Activated CD4-positive, CD25-positive, alpha-beta regulatory T cell (primary cell): ENCODE measurements at places on chromosomes 2 and 18.
A peak's percentile ranks its signal among the peaks of the same experiment; 100 is the strongest.

DNA sequence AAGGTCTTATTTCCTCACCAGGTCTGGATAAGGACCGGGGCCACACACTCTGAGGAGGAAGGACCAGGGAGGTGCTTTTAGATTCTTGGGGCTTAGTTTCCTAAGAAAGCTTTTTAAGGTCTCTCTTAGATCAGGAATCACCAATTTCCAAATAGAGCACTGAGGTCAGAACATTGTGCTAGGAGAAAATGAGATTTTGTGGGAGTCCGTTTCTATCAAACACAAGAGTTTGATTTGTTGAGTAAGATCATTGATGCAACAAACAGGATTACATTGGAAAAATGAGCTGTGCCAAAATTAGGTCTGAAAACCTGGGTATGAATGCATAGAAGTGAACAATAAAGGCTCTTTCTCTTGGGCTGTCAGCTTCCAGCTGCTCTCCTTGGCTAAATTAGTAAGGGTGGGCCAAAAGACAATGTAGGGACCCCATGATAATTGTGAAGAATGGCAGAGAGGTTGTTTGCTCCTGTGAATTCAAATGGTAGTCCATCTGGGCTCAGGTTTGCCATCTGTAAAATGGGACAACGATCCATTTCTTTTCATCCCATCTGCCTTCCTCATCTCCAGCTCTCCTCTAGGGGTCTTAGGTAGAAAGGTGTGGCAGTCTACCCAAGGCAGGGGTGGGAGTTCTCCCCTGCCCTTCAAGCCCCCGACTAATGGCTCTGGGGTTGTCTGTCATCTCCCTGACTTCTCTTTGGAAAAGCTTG lies 20.0 kb downstream of the IGFBP2 start:
- no peak for DNase-seq

DNA sequence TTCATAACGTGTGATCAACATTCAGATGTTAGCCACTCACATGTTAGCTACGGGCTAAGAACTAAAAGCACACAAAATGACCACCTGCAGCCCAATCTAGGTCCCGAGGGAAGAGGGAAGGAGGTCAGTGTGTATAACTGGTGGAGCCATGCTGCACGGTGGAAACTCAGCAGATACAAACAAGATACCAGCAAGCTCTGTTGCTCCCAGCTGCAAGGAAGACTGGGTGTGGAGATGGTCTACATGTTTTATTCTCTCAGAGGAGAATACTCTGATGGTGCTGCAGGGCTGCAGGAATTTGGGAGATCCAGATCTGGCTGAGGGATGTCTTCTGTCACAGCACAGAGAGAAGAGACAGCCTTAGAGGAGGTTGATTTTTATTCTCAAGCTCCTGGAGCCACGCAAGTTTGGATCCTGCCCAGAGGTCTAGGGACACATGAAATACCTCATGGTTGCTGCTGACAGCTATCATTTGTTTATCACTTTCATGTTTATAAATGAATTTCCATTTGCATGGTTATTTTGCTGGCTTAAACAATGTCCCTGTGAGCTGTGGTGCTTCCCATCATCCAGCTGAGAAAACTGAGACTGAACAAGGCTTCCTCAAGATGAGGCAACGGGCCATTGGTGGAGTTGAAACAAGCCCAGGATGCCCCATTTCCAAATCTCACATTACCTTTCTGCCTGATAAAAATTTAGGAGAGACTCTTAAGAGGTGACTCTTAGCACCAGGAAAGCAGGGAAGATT lies 30.9 kb downstream of the RNF144A start:
- DNase-seq, result no peak

DNA sequence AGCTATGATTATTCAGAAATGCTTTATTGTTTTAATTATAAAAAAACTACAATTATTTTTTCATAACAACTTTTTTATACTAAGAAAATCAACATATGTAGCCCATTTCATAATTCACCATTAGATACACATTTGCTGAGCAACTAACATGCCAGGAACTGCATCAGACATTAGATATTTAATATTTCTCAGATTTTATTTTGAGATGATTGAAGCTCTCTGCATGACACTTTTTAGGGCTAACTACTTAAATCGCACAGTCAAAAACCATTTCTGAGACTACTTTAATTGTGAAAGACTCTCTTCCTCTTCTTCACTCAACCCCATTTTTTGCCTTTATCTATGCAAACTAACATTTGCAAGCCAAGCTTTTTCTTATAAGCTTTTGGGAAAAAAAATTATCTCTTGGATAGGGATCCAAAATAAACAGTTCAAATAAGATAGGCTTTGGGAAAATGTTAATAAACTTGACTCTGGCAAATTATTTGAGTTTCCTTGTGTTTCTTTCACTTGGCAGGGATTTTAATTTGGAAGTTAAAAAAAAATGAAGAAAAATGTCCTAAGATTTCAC lies 9.1 kb upstream of the COL3A1 start:
- no peak for DNase-seq

DNA sequence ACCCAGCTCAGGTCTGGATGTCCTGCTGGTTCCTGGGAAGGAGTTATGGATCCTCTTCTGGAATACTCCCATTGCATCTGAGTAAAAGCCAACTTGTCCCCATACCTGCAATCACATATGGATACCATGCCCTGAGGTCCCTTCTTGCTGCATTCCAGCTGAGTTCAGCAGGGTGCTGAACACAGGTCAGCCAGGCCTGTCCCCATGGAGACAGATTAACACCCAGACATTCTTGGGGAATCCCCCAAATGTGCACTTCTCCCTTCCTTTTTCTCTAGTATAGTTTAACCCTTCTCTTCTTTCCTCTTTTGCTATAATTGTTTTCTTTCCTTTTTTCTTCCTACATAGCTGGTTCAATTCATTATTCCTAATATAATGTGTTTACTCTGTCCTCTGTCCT lies 799.6 kb upstream of the HS6ST1 start:
- DNase-seq, result no peak

DNA sequence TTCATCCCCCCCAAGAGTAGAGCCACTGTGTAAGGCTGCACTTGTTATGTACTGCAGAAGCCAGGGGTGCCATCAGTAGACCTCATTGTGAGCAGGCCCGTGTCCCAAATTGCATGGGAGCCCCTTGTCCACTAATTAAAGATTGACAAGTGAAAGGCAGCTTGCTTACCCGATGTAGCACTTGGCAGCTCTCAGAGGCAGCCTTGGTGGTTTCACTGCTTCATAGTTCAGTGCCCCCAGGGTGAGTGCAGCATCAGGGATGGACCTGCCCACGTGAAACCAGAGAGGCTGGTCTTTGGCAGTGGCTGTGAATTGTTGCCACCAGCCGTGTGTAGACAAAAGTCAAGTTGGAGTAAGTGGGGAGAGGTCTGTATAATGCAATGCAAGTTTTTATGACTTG lies 13.3 kb downstream of the TUBB6 start:
- no peak for DNase-seq

DNA sequence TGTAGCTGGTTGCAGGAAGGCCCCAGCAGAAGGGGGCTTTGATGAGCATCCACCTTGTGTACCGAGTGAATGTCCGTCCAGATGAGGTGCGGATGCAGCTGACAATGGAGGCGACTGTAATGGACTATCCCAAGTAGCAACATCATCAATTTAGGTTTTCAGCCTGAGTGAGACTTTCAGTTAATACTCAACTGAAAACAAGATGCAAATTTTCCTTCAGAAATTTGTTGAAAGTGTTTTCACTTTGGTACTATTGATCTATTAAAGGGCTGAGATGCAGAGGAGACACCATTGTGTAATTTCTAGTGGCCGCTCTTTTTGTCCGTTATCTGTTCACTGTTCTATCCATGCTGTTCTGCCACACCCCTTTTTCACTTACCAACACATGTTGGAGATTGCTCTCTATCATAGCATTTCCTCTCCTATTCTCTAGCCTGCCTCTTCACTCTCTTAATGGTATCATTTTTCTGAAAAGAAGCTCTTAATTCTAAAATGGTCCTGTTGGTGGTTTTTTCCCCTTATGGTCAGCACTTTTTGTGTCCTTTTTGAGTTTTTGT lies 12.0 kb upstream of the CASP8 start:
- DNase-seq, result no peak

DNA sequence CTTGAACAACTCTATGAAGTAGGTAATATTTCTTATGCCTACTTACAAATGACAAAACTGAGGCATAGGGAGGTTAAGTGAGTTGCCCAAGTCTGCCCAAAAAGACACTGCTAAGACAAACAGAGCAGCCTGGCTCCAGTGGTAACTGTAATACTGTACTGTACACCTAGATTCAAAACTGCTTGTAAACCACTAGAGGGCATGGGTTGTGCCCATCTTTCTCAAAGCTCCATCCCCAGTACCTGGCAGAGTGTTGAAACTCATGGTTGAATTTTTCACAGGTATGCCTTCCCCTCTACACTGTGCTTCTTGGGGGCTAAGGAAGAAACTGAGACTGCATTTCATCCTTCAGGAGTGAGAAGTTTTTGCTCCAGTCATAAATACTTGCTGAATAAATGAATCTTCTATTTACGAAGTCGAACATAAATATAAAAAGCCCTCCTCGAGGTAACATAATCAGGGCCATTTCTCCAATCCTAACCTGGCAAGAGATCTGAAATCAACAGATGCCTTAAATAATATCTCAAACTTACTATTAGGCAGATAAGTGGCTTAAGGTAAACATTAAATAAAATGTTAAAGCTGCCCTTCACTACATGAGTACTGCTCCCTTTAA lies 2.0 kb downstream of the PPP4R1 start:
- peak; percentile 2 for DNase-seq

- DNase-seq, result no peak
Observed at GRCh38 chr18:44724105-44724778, 43.6 kb downstream of the SETBP1 start.

DNA sequence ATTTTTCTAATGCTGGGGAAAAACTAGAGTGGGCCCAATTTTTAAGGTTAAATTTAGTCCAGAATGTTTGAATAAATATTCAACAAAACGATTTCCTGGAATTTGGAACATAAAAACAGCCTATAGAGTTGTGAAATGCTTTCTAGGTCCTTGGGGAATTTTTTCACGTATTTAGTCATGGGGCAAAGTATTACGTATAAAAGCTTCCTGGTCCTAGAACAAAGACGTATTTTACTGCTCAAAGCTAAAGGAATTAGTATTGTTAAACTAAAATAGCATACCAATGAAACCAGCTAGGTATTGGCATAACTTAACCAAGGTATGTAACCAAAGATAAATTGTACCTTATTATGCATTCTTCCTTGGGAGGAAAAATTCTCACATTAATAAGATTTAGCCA lies 1.6 kb downstream of the SESTD1 start:
- no peak for DNase-seq

DNA sequence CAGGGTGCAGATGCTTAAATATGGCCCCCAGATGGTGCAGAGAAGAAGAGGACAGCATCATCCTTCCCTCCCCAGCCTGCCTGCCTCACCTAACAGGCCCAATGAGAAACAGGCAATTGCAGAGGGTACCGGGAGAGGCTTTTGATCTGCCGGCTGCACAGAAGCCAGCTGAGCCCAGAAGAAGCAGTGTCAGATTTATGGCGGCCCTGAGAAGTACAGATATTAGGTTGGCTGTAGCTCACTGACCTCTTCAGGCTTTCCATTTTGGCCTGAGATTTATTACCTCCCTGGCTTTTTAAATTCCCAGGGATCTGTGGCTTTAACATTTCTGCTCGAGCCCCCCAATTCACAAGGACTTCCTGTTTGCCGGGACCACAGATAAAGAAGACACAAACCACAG lies 278.7 kb downstream of the EN1 start:
- no peak for DNase-seq

DNA sequence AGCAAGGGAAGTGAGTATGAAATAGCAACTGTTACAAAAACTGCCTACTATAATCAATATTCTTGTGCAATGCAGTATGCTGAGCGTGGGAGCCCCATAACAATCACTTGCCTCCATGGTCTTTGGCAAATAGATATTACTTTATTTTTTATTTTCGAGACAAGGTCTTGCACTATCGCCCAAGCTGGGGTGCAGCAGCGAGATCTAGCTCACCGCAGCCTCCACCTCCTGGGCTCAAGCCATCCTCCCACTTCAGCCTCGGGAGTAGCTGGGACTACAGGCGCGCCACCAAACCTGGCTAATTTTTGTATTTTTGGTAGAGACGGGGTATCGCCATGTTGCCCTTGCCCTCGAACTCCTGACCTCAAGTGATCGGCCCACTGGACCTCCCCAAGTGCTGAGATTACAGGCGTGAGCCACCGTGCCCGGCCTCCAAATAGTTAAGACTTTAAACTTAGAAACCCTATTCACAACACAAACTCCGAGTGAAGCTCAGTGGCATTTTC lies 1.2 kb upstream of the CCNT2 start:
- DNase-seq, result no peak

DNA sequence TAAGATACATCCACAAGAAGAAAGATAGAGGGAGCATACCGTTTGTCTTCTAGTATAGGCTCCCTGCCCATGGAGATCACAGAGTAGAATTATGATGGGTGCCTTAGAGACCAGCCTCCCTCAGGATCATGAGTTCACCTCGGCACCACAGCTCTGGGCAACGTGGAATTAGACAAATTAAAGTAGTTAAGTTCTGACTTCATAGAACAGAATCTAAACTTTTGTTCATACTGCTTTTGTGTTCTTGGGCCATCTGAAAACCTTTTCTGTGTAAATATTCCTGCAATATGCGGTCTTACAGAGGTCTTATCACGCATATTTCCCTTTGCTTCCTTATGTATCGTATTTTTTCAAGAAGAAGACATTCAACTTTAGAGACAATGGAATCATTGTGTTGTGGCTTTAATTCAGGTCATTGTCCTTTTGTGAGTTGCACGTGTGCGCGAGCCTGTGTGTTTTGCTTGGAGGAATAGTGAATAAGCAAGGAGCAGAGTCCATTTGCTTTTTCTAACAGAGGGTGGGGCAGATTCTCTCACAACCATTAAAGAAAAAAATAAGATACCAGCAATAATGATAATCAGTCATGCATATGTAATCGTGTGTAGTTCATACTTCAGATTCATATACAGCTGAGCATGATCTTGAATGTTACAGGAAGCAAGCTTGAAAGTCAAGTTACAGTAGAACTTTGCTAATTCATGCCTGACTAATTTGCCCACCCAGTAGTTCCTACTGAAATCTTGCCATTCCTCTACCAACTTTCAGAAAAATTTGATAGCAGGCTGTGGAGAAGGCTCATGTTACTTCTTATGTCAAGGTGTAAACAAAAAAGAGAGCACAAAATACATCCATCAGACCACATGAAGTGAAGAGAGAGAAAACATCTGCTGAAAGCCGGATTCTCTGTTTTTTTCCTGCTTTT lies 243.6 kb downstream of the NEDD4L start:
- DNase-seq, result no peak

DNA sequence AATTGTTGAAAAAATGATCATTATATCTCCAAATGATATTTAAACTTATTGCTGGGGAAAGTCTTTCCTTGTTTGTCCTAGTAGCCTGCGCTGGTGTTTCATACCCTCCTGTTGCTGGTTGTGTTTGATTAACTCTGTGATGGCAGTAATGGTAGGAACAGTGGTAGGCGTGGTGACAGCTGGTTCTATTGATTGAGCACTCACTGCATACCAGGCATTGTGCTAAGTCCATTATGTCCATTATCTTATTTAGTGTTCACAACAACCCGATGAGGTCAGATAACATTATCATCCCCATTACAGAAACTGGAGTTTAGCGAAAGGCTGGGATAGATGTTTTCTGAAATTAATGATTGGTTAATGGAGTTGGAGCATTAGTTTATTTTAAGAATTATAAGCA lies 77.8 kb upstream of the STON1 start:
- no peak for DNase-seq
